Activated B cell treated with CpG ODN at 0.5 μM for 24 hours (primary cell): ENCODE measurements at places on chromosomes 12 and 14. TPM values are rescaled to one million over a fixed set of nuclear protein-coding genes. Genes with fewer than 3 reads are reported as not detected.

Gene SERPINA9
- 0.24 and 0.40 TPM in 2 replicates for total RNA-seq

Gene GUCY2C
- 0.22 and 0.32 TPM in 2 replicates for total RNA-seq

DNA sequence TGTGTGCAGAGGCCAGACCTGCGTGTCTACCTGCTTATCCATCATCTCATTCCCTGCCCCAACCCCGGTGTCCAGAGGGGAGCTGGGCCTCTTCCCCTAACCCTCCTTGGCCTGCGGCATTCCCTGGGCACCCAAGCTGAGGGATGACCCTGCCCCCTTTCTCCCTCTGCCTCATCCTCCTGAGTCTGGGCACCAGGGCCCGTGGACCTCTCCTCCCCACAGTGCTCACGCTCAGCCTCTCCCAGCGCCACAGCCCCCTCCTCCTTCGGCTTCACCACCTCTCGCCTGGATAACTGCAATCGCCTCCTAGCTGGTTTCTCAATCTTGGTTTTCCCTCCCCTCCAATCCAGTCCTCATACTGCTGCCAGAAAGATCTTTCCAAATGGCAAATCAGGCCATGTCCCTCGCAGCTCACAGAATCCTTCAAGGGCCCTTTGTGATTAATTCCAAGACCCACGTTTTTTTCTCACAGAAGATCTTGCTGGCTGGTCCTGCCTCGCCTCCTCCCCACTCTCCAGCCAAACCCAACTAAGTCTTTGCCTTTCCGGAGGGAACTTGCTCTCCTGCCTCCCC, 16.2 kb downstream of the IRF2BPL start:
- DNase-seq: no peak

DNA sequence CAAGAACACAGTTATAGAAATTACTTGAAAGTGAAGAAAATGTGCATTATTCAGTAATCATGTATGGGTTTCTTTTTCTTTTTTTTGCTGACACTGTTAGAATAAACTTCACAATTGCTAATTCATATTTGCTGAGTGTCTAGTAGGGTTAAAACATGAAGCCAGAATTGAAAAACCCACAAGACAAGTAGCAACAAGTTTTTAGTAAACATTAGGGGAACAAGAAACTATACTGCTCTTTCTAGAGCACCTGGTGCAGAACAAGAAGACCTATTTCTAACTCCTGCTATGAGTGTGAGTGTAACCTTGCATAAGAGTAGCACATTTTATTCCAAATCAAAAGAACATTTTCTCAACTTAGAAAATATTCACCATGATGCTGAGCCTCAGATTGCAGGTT, 83.2 kb downstream of the ITPR2 start:
- no peak for DNase-seq

DNA sequence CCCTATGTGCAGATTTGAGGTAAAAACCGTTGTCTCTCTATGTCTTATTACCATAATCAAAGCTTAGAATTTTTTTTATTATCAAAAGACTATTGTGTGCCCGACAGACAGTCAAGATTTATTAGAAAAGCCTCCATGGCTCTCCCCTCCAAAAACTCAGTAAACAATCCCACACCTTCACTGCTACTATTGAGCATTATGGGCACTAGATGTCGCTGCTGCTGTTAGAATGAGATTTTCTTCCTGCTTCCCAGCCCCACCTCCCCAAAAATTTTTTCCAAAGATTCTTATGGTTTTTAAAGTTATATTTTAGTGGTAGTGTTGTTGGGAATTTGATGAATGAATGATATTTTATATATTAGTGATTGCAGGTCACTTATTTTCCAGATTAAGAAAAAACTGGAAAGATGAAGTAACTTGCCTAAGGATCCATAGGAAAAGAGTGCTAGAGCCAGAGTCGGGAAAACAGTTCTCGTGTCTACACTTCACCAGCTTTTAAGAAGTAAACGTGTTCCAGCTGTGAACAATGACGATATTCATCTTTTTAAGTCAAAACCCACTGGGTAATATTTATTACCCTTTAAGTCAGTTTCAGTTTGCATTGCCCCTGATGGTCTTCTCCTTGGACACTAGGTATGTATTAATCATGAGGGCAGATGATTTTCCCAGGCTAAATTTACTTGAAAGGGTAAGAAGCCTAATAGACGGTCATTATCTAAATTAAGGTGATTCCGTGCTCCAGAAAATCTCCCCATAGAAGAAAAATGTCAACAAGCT, 12.2 kb upstream of the FOXG1 start:
- no peak for DNase-seq

DNA sequence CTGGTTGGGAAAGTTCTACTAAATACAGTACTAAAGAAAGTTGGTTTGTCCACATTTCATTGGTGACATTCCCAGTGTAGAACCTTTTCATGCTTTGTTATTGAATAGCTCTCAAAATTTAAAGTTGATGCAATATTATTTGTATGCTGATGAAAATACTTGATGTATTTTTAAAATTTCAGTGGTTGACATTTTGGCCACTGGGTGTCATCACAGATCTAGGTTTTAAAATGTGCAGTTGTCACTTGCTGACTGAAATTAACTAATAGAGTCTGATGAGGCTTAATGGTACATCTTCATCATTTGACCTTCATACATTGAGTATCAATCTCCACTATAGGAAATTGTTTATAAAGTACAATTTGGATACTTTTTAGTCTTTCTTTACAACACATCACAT, 37.1 kb downstream of the CMAS start:
- DNase-seq: no peak
